ENCODE measurements at places on chromosomes 5 and 9. TPM values are rescaled to one million over a fixed set of nuclear protein-coding genes. Genes with fewer than 3 reads are reported as not detected.

RASEF gene
- not detected for total RNA-seq

DNA sequence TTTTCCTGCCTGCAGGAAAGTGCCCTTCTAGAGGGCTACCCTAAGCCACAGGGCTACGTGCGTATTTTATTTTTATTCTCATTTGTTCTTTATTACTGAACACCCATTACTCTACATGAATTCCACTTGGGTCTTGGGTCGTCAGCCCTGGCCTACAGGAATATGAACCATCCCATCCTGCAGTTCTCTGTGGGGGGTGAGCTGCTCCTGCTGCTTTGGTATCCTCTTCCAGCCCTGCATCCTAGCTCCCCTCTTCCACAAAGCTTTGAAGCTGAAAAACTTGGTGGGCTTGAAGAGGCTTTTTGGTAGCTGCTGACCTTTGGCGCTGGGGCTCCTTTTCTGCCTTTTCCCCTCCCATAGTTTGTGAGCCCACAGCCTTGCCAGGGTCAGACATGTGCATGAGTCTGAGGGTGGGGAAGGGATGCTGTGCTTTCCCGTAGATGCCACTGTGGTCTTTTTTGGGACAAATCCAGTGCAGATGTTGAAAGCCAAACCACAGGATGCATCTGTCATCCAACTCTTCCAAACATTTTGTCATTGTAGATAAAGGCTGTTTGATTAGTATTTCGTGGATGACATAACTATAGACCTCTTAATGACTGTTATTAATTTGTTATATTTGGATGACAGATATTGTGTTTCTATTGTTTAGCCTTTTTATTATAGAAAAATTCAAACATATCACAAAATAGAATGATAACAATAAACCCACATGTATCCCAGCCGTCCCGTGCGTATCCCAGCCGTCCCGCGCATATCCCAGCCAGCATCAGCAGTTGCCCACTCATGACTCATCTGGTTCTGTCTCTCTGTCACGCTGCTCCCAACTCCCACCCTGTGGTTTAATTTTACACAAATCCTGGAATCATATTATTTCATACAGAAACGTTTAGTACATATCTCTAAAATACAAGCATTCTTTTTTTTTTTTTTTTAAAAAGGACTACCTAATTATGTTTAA, 43.9 kb downstream of the SLC46A2 start:
- no peak overlapping the region for H3K4me3 ChIP-seq
- H3K36me3 ChIP-seq, result peaks cover 12% of the 10 kb centered on the region
- peak overlapping the region; percentile 76 for H3K27ac ChIP-seq
- no peak for DNase-seq
- H3K4me1 ChIP-seq, result peaks cover 18% of the 10 kb centered on the region
- H3K27me3 ChIP-seq, result no peaks in the 10 kb centered on the region

TPPP gene
- 2.7 TPM for total RNA-seq

GRCh38 chr9:80292231-80292630, 720.5 kb downstream of the TLE4 start:
- no peaks in the 10 kb centered on the region for H3K4me1 ChIP-seq
- no peak overlapping the region for H3K27ac ChIP-seq
- H3K36me3 ChIP-seq, result peaks cover 5% of the 10 kb centered on the region

DNA sequence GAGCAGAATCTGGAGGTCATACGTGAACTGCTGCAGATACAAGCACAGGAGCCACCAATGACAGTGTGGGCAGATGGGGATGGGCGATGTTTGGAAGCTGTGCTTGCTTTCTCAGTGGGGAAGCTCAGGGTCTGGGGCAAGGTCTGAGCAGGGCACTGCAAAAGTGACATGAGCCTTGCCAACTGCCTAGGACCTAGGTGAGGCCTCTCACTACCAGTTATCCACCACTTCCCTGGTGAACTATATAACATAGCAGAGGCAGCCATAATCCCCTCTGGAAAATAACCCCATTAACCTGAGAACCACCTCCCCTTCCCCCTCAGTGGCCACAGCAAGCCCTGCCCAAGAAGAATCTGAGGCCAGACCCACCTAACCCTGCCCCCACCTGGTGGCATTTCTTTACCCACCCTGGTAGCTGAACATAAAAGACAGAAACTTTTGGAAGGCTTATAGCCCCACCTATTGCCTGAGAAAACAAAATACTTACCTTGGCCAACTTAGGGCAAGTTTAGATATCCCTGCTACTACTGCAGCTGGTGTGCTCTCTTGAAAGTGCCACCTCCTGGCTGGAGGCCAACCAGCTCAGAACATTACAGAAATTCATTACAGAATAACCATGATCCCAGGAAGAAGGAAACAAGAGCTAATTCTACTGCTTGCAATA, 18.8 kb upstream of the SPEF2 start:
- H3K4me1 ChIP-seq, result no peaks in the 10 kb centered on the region
- no peak for DNase-seq
- H3K27me3 ChIP-seq, result peaks cover 20% of the 10 kb centered on the region
- H3K4me3 ChIP-seq, result no peak overlapping the region

DNA sequence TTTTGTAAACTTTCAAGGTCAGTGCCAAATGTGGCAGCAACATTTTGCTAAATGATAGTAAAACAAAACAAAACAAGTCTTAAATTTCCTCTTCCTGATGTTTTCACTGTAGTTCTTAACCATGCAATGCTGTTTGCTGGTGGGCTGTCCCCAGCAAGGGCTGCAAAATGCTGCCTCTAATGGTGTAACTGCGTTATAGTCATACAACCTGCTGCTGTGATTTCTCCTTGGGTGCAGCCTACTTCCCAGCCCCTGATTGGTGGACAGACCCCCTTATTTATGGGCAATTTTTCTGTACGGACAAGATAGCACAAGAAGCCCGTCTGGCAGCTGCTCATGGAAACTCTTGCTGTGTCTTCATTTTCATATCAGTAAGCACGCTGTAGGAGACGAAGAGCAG, 26.6 kb upstream of the PIP5K1B start:
- DNase-seq, result peak; percentile 23
- no peak overlapping the region for H3K27ac ChIP-seq
- H3K36me3 ChIP-seq, result no peaks in the 10 kb centered on the region
- H3K4me1 ChIP-seq, result peaks cover 6% of the 10 kb centered on the region

DNA sequence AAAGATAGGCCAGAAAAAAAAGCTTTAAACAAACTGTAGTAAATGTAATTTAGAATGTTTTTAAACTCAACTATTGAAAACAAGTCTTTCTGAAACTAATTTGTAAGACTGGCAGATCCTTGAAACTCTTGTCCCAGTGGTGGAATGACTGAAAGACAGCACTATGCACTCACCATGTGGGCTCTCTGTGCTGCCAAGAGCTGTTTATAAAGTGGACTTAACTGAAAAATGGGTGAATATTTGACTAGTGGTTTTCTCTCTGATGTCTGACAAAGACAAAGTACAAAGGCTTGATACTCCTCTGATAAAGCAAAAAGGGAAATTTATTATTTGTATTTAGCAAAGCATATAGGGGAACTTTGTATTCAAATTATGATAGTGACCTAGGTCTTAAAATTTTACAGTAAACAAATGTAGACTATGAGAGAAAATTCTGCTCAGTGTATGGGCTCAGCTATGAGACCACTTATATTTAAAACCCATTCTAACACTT, 635.4 kb downstream of the NR2F1-AS1 start:
- no peak for DNase-seq
- H3K4me3 ChIP-seq, result no peak overlapping the region
- peak overlapping the region; percentile 65 for H3K27ac ChIP-seq

- DNase-seq, result no peak
- H3K4me1 ChIP-seq, result no peaks in the 10 kb centered on the region
- no peak overlapping the region for H3K27ac ChIP-seq
- H3K27me3 ChIP-seq, result no peaks in the 10 kb centered on the region
Observed at GRCh38 chr5:13412040-13412595, 532.4 kb downstream of the DNAH5 start.

- DNase-seq, result no peak
- H3K36me3 ChIP-seq, result no peaks in the 10 kb centered on the region
- H3K4me1 ChIP-seq, result peaks cover 9% of the 10 kb centered on the region
- no peak overlapping the region for H3K27ac ChIP-seq
Observed at GRCh38 chr9:447230-448025, 232.8 kb downstream of the DOCK8 start.

LIX1 gene
- total RNA-seq, result 19.7 TPM

GRXCR2 gene
- total RNA-seq, result not detected

DNA sequence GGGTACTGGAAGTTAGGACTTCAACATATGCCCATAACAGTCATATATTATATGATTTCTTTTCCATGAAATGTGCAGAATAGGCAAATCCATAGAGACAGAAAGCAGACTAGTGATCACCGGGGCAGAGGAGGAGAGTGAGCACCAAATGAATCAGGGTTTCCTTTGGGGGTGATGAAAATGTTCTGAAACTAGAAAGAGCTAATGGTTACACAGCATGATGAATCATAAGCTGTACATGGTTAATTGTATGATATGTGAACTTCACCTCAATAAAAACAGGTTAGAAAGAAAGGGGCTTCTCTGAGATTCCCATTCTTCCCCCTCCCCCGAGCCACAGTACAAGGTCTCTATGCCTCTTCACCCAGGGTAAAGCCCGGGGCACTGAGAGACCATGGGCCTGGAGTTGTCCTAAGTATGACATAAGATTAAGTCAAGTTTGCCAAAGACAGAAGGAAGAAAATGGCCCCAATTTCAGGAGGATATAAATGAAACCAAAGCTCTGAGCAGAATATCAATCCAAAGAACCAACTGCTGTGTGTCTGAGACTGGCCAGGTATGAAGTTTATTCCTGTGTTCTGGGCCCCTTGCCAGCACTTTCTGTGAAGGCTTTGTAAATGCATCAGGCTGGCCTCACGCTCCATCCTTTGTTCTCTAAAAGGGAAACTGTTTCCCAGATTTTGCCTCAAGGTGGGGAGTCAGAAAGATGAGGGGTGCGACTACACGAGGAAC, 243.8 kb downstream of the CDK5RAP2 start:
- no peak overlapping the region for H3K4me3 ChIP-seq
- H3K27me3 ChIP-seq, result peaks cover 25% of the 10 kb centered on the region
- no peak overlapping the region for H3K27ac ChIP-seq
- H3K4me1 ChIP-seq, result no peaks in the 10 kb centered on the region
- H3K36me3 ChIP-seq, result no peaks in the 10 kb centered on the region

- DNase-seq, result no peak
- H3K27ac ChIP-seq, result no peak overlapping the region
- no peaks in the 10 kb centered on the region for H3K4me1 ChIP-seq
- H3K27me3 ChIP-seq, result peaks cover 51% of the 10 kb centered on the region
Observed at GRCh38 chr5:135085133-135085935, 51.3 kb upstream of the PITX1 start.
